Upper lobe of left lung (tissue), 6 donors: ENCODE measurements at places on chromosomes 2 and 18. TPM values are rescaled to one million over a fixed set of nuclear protein-coding genes. Genes with fewer than 3 reads are reported as not detected.

GRCh38 chr2:19576411-19576810 is 218.0 kb upstream of the OSR1 start:
- DNase-seq: no peak

DNA sequence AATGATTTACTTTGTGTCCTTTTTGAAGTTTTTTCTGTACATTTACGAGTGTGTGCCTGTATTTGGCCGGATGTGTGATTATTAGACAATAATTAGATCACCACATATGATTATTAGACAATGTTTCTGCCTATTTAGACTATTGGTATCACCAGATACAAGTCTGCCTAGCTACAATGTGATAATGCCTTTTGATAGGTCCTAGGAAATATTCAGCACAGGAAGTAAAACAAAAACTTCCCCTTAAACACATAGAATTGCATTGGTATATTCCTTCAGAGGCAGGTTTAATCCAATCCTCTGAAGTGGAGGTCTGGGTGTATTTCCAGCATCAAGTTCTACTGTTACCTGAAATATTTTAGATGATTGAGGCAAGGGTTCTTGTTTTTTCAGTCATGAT is 275.1 kb downstream of the TGIF1 start:
- no peak for DNase-seq

- DNase-seq: peak; percentile 43
Observed at GRCh38 chr18:75240433-75240832, 29.8 kb downstream of the TSHZ1 start.

The CYB5A gene
- 291 TPM for total RNA-seq
